ENCODE measurements at places on chromosomes 7 and 10.
A peak's percentile ranks its signal among the peaks of the same experiment; 100 is the strongest.

DNA sequence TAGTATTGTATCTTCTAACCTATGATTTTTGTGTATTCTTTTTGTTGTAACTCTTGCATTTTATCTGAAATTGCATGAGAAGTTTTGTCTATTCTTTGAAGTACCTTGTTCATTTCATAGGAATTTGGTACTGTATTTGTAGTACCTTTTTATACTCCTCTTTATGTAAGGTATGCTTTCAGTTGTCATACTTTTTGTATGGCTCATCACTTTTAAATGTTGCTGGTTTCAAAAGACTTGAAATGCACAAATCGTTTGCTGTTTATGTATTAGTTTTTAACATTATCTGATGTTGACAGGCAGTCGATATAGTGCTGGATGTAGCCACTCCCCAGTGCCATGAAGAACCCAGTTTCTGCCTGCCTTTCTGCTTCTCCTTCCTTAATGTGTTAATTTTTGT, 158.1 kb downstream of the SDK1 start:
- DNase-seq = no peak

DNA sequence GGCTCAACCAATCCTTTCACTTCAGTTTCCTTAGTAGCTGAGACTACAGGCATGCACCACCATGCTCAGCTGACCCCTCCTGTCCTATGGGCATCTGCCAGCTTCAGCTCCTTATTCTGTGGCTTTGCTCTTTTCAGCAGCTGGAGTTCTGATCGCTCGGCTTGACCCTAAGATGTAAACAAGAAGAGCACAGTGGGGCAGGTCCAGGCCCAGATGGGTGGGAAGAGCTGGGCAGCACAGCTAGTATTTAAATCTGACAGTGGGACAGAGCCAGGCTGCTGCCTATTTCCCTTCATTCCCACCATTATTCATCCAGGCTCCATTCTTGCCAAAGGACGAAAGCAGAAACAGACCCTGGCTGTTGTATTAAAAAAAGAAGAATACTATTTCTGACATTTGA, 494.9 kb upstream of the PODXL start:
- no peak for DNase-seq

GRCh38 chr10:48604039-48604990, 558 bp downstream of the ARHGAP22 start:
- DNase-seq = no peak

- no peak for DNase-seq
Observed at GRCh38 chr10:100779329-100779728, 33.9 kb downstream of the PAX2 start.

DNA sequence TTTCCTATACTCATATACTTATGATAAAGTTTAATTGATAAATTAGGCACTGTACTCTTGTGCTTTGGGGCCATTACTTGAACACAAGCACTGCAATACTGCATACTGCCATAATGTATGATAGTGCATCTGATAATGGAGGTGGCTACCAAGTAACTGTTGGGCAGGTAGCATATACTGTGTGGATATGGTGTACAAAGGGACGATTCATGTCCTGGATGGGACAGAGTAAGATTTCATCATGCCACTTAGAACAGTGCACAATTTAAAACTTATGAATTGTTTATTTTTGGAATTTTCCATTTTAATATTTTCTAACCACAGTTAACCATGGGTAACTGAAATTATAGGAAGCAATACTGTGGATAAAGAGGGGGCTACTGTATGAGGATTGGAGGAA, 38.9 kb downstream of the AKAP9 start:
- no peak for DNase-seq

DNA sequence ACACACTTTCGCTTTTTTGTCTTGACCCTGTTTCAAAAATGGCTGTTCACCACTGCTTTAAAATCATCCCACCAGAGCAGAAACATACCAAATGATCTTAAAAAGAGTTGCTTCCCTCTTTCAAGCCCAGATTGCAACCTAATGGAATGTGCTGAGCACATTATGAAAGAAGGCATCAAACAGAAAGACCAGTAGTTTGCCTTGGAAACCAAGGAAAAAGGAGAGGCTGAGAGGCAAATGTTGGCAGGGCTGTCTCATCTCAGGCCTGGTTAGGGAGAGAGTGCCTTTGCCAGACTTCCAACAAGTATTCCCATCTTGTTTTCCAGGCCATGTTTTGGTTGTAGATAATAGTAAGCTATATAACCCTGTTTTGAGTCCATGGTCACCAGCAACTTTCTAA, 64.3 kb downstream of the ABCB4 start:
- no peak for DNase-seq

GRCh38 chr7:8291397-8292141, 29.6 kb upstream of the ICA1 start:
- no peak for DNase-seq

GRCh38 chr7:23472046-23472445, 1.8 kb upstream of the IGF2BP3 start:
- DNase-seq = no peak

DNA sequence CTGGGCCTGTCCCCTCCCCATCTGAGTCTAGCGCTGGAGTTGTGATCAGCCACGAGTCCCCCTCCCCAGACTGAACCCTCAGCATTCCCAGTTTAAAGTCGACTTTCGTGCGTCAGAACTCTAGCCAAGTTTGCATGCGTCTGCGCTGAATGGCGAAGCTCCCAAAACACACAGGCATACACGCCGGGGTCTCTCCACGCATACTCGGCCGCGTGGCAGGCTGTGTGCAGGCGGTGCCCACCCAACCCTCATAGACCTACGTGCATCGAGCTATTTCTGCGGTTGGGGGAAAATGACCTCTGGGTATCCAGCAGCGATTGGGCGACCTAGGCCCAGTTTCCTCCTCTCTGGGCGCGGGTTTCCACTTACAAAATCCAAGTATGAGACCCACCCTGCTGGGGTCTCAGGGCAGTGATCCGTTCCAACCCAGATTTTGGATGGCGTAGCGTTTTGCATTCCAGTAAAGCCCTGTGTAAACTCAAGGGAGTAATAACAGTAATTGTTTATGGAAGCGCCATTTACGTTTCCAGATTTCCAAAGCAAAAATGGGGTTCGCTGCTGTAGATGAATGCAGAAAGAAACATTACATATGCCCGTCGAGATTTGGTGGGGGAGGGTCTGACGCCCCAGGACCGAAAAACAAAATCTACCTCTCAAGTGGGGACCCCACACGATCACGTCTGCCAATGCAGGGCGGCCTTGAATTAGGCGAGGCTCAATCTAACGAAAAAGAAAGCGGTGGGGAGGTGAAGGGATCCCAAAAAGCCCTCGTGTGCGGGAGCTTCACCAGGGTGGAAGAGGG, 2.0 kb upstream of the HMX3 start:
- no peak for DNase-seq

- no peak for DNase-seq
Observed at GRCh38 chr7:20359341-20359963, 28.8 kb downstream of the ITGB8 start.

DNA sequence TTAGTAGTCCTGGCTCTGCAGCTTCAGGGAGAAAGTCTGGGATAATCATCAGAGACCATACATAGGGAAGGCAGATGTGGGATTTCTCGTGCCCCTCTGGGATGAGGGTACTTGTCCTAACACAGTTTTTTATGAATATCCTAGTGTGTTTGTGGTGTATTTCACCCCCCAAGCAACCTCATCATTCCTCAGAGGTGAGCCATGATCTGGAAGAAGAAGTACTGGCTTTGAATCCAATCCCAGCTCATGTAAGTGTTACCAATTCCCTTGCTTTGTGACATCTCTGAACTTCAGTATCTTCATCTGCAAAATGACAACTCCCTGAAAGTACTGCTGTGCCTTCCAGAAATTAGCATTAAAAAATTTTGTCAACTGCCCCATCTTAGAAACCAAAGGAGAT, 347.5 kb upstream of the ZMIZ1 start:
- no peak for DNase-seq

DNA sequence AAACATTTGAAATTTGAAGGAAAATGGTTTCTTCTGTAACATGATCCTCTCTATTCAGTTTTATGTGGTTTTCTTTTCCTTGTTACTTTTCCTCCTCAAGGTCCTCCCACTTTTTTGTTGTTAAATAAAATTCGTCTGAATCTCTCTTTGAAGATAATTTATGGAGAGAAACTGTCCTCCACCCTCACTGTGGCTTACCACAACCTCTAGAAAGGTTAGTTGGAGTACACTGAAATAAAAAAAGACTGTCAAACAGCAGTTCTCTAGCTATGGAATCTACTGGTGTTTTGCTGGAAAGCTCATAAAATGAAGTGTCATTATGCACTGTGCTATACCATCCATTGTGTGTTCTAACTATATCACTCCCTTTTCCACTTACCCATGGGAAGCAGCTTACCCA, 189.4 kb downstream of the HDAC9 start:
- no peak for DNase-seq

DNA sequence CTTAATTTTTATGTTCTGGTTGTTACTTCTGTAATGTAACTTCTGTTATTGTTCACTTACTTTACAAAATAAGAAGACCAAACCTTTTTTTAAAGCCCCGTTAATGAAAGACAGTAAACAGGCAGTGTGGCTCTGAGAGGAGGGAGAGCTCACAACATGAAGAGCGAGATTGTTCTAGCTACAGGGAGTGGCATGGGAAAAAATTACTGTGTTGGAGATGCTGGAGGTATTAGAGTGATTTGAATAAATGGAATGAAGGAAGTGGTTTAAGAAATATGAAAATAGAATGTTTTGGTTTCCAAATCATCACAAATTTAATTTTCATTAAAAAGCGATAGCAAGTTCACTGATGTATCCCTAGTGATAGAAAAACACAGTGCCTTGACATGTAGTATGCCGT, 31.8 kb downstream of the REEP3 start:
- no peak for DNase-seq

GRCh38 chr10:22345301-22346095, at the start of gene SPAG6:
TSS of gene SPAG6 (plus strand) at chr10:22345496. CDS start at chr10:22345612, 116 bp downstream.
- DNase-seq = no peak

- no peak for DNase-seq
Observed at GRCh38 chr7:113561446-113561845, 357.4 kb downstream of the PPP1R3A start.

- peak; percentile 47 for DNase-seq
Observed at GRCh38 chr10:122565766-122566206, 5.2 kb downstream of the DMBT1 start.

- DNase-seq = no peak
Observed at GRCh38 chr7:43553999-43554398, 28.9 kb upstream of the STK17A start.

DNA sequence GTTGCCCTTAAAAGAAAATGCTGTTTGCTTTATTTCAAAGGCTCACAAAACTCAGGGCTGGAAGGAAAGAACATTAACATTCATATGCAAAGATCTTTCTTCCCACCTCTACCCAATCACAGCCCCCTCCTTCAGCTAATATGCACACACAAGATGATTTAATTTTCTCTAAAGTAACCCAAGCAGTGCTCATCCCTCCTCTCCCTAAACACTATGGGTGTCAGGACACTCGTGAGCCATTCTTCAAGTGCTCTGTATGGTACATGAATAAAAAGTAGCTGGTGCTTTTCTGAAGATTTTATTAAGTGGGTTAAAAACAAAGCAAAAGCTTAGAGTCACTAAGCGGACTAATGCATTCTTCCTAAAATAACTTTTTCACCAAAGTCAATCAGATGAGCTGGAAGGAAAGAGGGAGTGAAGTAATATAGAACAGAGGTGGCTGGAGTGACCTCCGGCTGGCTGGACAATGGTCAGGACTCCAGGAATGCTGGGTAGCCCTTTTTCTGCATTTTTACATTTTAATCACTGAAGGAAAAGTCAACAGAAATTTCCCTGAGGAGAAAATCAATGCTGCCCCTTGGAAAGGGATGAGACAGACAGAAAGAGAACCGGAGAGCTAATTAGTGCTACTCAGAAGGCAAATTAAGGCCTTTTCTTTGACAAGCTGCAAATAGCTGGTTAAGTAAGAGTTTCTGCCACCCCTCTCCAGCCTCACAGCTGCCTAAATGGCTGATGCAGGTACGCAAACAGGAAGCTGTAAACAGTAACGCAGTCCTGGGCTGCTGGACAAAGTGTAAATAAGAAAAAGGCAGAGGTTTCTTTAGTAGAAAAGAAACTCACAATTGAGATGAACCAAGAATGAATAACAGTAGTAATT, 6.6 kb downstream of the DGKI start:
- DNase-seq = no peak

GRCh38 chr7:20395104-20395503, 64.4 kb downstream of the ITGB8 start:
- no peak for DNase-seq

GRCh38 chr10:131076356-131076755, 235.2 kb downstream of the TCERG1L start:
- no peak for DNase-seq

DNA sequence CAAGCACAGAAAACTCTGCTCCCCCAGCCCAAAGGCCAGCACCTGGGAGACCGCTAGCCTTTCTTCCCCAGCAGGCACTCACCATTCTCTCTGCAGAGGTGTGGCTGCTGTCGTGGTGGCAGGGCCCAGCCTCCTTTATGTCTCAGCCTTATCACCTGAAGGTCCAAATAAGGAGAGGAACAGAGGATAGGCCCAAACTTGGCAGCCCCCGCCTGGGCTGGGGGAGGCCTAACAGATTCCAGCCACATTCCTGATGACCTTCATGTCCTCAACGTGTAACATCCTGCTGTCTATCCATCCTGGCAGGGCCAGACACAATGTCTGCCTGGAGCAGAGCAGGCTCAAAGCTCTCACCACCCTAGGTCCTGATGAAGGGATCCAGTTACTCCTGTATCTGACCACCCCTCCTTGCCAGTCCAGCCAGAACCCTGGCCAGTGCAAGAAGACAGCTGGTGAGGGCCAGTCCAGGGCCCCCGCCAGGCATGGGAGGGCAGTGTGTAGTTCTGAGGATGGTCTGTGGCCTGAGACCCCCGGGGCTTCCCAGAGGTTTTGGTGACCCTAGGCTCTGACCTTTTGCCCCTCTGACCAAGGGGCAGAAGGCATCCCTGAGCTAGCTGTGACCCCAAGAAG, at the start of gene MYL7:
Gene MYL7 (minus strand): TSS at position 112 of the 630 bp plus-strand sequence. CDS start 27 bp downstream, at position 85.
- DNase-seq = no peak

DNA sequence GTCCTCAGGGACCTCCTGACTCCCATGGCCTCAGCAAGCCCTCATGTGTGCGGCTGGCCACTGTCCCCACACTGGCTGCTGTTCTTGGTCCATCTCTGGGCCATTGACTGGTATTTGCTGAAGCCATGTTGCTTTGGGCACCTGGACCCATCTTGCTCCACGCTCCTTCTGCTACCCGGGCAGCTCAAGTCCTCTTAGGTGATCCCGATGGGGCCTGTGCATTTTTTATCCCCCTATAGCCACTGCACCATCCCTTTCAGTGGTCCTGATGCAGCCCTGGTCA, 16.7 kb downstream of the RAMP3 start:
- no peak for DNase-seq

- DNase-seq = no peak
Observed at GRCh38 chr7:131027287-131027773, 293.3 kb upstream of the KLF14 start.

GRCh38 chr10:60353519-60354258, 36.0 kb downstream of the ANK3 start:
- DNase-seq = no peak
